ENCODE measurements at places on chromosomes 7 and 10.

GRCh38 chr7:120874722-120875121 lies 16.8 kb upstream of the TSPAN12 start:
- DNase-seq, result no peak

GRCh38 chr10:9824631-9825071 lies 1193.0 kb upstream of the CELF2 start:
- DNase-seq, result no peak

DNA sequence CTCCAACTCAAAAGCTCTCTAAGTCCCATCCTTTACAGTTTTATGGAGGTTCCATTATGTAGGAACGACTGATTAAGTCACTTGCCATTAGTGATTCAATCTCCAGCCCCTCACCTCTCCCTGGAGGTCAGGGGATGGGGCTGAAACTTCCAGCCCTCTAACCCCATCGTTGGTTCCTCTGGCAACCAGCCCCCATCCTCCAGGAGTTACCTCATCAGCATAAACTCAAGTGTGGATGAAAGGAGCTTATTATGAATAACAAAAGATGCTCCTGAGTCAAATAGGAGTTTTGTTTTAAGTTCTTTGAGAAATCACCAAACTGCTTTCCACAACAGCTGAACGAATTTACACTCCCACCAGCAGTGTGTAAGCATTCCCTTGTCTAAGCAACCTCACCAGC lies 494.3 kb upstream of the AUTS2 start:
- no peak for DNase-seq

- no peak for DNase-seq
Observed at GRCh38 chr10:79176052-79176501, 107.3 kb downstream of the ZMIZ1 start.

GRCh38 chr7:71735961-71736556 lies 604.1 kb downstream of the GALNT17 start:
- DNase-seq, result no peak

DNA sequence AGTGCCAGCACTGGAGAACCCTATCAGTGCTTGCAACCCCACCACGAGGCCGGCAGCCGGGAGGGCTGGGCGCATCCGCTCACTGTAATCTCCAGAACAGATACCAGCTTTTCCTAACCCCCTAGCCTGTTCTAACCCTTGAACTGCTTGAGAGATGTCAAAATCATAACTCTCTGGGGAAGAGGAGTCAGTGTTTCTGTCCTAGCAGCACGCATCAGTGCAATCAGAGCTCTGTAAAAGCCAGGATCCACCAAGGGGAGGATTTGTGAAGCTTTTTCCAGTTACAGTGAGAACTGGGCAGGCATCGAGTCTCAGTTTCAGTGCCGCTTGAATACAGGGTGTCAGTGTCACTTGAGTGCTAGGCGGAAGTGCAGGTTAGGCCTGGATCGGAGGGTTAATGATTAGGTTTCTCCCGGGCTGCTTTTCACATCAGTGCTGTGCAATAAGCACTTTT lies 104.5 kb upstream of the INSYN2A start:
- DNase-seq, result no peak

Measured in Right ventricle myocardium inferior (tissue), 1 donor.